ENCODE measurements at places on chromosomes 7 and 10.

DNA sequence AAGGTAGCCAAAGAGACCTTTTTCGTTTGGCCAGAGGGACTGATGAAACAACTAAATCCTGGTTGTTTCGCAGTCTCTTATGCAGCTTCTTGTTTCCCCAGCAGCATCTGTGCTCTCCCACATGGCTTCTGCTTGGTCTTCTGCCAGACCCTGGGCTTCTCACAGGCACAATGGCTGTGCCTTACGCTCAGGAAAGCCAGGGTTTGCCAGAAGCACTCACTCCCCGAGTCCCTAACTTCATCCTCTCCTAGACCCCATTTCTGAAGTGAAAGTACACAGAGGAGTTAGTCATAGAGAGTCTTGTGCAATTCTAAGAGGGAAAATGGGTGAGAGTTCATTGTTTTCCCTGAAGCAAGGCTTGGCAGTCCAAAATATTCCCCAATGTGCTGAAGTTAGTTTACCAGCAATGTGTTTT is 121.7 kb downstream of the EVX1 start:
- no peak for DNase-seq

GRCh38 chr7:27634671-27635493 is 27.8 kb downstream of the HIBADH start:
- no peak for DNase-seq

DNA sequence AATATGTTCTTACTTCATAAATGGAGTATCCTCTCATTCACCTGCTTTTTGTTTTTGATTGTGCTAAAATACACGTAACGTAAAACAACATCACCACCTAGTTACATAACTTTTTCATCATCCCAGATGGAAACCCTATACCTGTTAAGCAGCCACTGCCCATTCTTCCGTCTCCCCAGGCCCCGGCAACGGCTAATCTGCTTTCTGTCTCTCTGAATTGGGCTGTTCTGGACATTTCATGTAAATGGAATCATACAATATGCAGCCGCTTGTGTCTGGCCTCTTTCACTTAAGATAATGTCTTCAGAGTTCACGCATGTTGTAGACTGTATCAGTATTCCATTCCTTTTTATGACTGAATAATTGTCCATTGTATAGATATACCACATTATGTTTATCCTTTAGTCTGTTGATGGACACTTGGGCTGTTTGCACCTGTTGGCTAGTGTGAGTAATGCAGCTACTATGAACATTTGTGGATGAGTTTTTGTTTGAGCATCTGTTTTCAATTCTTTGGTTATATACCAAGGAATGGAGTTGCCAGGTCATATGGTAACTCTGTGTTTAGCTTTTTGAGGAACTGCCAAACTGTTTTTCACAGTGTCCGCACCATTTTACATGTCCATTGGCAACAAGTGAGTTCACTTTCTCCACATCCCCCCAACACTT is 14.1 kb upstream of the SUN1 start:
- DNase-seq, result no peak

- no peak for DNase-seq
These were observed 46.1 kb downstream of the AP3M1 start for GRCh38 chr10:74104480-74104879.

GRCh38 chr10:102431452-102432124 is 786 bp downstream of the CUEDC2 start:
- DNase-seq, result no peak

- no peak for DNase-seq
These were observed 41.8 kb upstream of the TRIM8 start for GRCh38 chr10:102602272-102603045.

GRCh38 chr10:106559442-106559841 is 605.1 kb downstream of the SORCS1 start:
- DNase-seq, result no peak

DNA sequence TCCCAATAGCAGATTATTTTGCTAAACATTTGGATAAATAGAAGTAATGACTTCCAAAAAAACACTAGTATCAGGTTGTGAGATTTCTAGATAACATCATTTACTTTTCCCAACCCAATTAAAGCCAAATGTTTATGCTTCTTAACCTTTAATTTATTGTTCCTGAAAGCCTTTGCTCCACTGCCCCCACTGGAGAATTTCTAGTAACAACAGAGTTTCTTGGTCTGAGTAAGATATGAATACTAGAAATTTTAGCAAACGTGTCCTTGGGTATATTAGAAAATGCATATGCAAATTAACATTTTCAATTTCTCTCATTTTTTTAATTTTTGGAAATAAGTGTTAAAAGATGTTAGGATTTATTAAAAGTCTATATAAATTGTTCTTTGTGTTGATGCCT is 958.0 kb upstream of the PHF14 start:
- DNase-seq, result no peak

- DNase-seq, result no peak
These were observed 49.5 kb upstream of the HDAC9 start for GRCh38 chr7:18445916-18446520.

DNA sequence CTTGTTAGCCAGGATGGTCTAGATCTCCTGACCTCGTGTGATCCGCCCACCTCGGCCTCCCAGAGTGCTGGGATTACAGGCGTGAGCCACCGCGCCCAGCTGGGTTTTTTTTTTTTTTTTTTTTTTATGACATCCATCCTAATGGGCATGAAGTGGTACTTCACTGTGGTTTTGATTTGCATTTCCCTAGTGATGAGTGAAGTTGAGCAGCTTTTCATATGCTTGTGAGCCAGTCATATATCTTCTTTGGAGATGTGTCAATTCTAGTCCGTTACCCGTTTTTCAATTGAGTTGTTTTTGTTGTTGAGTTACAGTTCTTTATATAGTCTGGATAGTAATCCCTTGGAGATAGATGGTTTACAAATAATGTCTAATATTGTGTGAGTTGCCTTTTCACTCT is 127.7 kb downstream of the SMURF1 start:
- DNase-seq, result no peak

DNA sequence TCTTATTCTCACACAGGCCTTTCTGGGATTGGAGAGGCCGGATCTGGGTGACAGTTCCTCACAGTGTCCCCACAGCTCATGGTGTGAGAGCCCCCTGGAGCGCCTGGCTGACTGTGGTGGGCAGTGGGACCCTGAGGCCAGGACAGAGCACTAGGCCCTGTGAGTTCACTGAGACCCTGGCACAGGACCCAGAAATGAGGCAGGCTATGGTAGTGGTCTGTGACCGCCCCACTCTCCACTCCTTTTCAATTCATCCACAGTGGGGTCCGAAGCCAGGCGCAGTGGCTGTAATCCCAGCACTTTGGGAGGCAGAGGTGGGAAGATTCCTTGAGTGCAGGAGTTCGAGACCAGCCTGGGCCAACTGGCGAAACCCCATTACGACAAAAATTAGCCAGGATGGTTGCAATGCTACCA is 95.9 kb upstream of the TNRC18 start:
- DNase-seq, result no peak

DNA sequence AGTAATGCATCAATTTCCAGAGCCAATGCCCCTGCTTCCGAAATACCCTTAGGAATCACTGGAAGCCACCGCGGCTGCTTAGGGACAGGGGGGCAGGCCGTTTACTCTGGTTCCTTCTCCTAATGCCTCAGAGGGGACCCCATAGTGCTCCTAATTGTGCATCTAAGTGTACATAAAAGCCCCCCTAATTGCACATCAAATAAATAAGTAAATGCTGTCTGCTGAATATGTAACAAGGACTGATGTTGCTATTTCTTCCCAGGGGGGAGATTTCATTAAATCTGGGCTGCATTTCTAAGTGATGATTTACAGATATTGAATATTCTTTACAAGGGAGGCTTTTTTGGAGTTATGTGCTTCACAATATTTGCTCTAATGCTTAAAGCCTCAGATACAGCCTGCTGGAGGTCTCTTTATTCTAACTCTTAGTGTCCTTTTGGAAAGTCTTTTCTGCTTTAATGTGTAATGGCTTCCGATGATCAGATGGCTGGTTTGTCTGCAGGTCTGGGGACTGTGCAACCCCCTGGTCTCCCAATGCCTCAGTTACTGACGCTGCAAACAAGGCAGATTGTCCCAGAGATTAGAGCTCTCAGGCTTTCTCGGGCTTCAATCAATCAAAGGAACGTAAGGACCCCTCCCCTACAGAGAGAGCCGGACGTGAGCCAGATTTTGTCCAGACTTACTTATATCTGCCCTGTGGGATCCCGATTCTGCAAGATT is 143.0 kb downstream of the PRPF18 start:
- DNase-seq, result no peak

DNA sequence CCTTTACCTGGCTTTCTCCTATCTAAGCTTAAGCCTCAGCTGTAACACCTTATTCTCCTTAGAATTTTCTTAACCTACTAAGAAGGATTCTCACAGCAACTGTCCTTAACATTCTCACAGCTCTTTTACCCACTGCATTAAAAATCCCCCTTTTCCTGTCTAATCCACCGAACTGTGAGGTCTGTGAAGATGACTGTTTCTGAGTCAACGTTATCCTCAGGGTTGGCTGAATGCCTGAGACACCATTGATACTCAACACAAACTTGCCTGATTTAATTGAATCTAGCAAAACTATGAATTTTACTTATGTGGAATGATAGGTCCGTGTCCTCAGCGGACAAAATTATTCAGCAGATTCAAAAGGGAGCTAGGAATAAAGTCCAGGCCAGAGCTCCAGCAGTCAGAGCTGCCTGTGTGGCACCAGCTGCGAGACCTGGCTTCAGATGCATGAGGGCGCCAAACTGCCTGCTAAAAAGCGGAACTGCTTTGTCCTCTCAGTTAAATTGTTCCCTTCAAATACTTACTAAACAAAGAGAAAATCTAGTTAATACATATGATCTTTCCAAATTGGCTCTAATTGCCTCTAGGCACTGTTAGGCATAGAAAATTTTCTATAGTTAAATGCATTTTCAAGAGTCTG is 33.4 kb upstream of the VWDE start:
- no peak for DNase-seq

GRCh38 chr7:9863545-9863944 is 1110.1 kb upstream of the PHF14 start:
- DNase-seq, result no peak

DNA sequence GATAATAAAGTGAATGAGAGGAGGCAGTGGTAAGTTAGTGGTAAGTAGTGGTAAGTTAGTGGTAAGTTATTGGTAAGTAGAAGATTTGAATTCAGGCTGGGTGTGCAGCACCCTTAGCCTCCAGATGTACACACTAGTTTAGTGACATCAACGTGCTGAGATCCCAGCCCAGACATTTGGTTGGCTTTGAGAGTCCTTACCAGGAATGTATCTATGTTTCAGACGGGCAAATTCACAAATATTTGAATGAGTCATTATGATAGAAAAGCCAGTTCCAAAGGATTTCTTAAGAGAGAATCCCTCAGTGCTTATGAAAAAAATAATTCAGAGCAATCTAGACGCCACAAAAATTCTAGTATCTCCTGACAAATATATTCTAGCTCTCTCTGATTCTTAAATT is 70.0 kb downstream of the ARL4A start:
- DNase-seq, result no peak

GRCh38 chr7:112538726-112539255 is 58.0 kb downstream of the LSMEM1 start:
- no peak for DNase-seq

DNA sequence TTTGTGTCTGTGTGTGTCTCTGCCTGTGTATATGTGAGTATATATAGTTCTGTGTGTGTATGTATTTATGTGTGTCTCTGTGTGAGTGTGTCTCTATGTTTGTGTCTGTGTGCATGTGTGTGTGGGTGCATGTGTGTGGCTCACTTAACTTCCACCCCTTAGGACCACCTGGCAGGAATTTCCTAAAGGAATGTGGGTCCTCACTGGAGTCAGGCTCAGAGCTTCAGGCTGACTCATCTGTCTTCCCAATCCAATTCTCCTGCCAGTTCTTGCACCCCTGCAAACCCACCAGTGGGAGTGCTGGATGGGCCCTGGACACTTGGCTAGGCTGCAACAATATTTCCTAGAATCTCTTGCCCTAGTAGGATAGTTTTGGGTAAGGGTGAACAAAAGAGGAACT is 70.2 kb upstream of the GRB10 start:
- no peak for DNase-seq
